ENCODE measurements at places on chromosomes 6 and 20.

DNA sequence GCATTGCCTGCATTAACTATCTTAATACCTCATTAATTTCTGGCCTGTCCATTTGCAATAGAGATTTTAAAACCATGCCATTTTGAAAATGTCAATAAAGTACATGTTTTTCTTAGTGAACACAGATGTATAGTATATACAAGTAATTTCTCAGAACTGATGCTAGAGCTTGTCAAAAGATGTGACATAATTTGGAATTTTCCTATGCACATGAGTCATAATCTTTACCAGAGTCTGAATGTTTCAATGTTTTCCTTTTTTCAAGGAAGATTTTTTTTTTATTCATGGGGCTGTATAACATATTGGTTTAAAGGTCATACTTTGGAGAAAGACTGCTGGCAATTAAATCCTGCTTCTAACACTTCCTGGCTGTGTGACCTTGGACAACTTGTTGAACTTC is 1347.5 kb upstream of the ADGRB3 start:
- DNase-seq = no peak

DNA sequence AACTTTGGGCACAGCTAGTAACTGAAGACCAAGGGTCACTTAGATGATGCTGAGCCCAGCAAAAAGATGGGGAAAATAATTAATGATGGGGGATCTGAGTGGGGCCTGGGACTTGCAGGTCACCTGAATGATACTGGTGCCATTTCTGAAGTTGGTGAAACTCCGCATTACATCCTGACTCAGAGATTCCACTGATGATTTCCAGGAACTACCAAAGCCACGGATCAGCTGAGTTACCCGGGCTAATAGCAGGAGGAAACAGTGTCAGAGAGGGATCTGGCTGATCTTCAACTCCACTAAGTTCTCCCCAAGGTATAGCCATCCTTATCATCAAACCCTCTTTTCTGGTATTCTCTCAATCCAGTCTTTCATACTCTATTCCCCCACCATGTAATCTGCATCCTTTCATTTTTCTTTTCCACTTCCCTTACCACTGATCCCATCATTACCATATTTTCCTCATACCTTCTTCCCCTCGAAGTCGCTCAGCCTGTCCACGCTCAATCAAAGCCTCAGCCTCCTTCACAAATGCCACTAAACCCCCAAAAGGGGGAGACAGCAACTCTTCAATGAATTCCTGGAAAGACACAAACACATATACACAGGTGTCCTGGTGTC is 20.2 kb downstream of the VPS52 start:
- no peak for DNase-seq

GRCh38 chr6:116485559-116486184 is 24.5 kb downstream of the CALHM6 start:
- DNase-seq = no peak

DNA sequence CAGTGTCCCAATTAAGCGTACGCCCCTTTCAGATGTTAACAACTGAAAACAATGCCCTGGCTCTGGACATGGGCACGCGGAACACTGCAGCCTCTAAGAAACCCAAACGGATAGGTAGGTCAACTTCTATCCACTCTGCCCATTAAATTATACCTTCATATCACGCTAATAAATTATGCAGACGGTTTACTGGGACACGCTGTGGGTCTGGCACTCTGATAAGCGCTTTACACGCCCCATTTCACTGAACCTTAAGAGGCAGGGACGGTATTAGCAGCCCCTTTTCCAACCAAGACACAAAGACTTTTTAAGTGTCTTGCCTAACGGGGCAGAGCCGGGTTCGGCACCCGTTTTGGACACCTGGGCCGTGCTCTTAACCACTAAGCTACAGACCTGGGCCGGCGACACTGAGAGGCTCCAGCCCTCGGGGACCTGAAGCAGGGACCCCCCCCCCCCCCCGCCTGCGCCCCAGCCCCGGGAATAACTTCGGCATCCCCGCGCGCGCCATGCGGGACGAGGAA is 744 bp downstream of the STAU1 start:
- DNase-seq = no peak

GRCh38 chr6:144597511-144597910 is 312.4 kb downstream of the UTRN start:
- DNase-seq = no peak
